C1 segment of cervical spinal cord (tissue), 14 donors: ENCODE measurements at places on chromosomes 1 and 21.
A peak's percentile ranks its signal among the peaks of the same experiment; 100 is the strongest.

DNA sequence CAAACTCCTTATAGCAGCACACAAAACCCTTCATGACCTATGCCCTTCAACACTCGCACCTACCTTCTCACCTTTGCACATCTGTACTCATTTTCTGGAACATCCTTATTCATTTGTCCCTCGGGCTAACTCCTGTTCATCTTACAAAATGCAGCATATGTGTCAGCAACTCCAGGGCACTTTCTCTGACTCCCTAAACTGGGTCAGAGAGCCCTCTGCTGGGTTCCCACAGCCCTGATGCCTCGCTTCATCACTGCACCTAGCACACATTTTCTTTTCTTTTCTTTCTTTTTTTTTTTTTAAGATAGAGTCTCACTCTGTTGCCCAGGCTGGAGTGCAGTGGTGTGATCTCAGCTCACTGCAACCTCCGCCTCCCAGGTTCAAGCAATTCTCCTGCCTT lies 54.0 kb downstream of the RAB3B start:
- DNase-seq, result no peak

GRCh38 chr1:165903672-165904071 lies 76.3 kb downstream of the UCK2 start:
- DNase-seq, result no peak

DNA sequence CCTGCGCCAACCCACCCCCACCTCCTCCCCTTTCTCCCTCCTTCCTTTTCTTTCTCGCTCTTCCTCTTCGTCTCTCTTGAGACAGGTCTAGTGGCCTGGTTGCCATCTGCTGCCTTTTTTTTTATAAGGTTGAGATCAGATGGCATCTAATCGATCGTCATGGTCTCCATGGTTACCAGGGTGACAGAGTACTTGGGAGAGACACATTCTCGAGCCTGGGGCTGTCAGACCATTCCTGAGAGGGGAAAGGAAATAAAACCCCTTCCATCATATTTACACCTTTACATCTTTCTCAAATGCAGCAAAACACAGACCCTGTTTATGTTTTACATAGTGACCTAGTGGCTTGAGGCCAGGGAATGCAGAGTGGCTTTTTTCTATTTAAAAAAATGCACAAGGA lies 53.5 kb upstream of the SLC22A15 start:
- DNase-seq, result no peak

DNA sequence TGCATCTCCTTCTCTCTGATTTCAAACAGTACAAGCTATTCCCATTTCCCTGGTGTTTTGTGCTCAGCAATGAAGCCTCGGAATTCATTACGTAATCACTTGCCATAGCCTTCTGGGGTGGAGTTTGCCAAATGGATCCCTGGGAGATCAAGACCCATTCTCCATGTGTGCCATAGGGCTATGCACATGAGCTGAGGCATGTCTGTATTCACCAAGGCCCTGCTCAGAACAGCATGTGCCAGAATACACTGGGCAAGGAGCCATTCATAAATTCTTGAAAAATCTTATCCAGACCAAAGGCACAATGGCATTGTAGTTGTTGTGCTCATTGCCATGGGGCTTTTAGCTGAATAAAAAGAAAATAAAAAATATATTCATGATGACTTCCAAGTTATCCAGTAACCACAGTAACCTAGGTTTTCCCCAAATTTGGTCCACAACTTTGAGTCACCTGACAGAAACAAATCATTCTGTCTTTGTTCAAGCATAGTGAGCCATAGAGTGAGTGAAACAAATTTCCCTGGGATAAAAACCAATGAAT lies 53.0 kb downstream of the CRB1 start:
- no peak for DNase-seq

- peak; percentile 53 for DNase-seq
Measured at GRCh38 chr1:65002508-65003315, 36.4 kb upstream of the JAK1 start.

DNA sequence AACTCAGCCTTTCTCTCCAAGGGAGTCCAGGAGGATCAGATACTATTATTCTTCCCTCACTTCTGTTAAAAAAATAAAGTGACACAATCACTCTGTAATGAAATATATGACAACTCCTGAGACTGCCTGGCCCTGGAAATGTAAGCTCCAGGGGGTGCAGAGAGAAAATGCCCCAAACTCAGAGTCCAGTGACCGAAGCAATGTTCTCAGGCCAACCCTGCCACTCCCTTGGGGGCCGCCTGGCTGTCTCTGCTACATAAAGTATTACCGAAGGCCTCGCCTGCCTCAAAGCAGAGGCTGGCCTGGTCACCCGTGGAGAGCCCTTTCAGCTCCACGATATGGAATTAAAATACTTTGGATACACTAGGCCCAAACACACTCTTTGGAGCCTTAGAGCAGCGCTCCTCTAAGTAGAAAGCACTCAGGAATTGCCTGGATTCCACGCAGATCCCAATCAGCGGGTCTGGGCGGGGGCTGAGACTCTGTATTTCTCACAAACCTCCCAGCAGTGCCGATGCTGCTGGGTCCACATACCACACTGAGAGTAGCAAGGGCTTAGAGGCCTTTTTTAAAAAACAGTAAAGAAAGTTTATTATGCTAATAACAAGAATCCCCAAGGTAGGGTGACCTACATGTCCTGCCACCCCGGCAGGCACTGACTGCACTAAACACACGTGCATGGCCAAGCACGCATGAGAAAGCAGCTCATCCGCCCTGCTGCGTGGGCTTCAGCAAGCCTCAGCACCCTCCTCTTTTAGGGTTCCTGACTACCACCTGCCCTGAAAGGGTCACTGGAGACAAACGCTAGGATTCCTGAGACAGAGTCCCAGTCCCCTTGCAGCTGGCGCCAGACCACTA lies 31.1 kb downstream of the TMCO4 start:
- no peak for DNase-seq

DNA sequence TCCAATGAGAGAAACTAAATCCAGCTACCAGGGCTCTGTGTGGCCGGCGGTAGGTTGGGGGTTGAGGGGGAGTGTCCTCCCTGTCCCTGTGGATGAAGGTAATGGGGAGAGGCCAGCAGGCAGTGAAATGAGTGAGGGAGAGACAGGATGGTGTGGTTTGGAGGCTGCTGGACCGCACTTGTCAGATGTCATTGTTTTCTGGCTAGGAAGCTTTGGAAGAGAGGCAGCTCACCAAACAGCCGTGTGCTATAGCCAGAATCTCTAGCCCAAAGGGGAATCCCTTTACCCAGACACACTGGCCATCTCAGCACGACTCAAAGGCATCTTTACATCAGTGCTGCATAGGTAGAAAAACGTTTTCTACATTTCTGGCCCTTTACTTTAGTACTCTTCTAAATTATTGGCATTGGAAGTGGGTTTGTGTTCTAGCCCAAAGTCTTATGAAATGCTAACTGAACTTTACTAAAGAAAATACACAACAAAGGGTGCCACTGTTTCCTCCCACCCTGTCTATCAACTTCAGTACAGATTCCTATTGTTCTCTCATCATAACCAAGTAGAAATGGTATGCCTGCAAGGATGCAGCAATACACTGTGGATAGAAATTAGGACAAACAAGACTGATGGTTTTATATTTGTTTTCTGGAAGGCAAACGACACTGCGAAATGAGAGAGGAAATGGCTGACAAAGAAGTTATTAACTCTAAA lies 95.9 kb upstream of the COA6 start:
- DNase-seq, result no peak

- no peak for DNase-seq
Measured at GRCh38 chr1:231731268-231731667, 104.7 kb downstream of the DISC1 start.

GRCh38 chr1:42993502-42994136 lies 35.0 kb upstream of the SLC2A1 start:
- DNase-seq, result no peak

DNA sequence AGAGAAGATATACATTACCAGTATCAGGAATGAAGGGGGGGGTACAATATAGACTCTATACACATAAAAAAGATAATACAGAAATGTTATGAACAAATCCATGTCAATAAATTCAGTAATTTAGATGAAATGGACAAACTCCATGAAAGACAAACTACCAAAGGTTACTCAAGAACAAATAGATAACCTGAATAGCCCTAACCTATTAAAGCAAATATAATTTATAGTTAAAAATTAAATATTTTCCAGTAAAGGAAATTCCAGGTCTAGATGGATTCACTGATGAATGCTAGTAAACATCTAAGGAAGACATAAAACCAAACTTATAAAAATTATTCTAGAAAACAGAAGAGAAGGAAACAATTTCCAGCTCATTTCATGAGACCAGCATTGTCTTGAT lies 13.2 kb downstream of the BLZF1 start:
- no peak for DNase-seq

DNA sequence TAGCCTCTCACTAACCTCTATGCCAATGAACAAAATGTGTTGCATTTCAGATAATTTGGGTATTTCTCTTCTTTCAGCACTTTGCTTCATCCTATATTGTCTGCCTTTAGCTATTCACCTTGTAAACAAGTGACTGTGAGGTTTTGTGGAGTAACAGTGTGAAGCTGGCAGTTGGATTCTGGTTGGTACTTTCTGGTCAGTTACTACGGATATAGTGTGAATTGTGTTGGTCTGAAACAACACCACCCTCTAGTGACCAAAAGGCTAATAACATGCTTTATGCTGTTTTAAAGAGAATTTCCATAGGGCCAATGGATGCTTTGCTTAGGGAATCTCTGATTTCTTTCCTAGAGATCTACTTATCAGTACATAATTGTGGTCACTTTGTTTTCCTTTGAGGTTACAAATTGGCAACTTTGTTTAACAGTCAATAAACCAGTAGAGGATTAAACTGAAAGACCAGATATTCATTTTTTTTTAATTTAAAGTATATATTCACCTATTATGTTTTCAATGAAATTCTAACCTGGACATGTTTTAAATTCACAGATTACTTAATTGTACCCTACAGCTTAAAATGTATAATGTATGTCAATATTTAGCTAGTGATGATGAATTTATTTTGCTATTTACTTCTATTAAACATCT lies 2.5 kb upstream of the PTGER3 start:
- DNase-seq, result peak; percentile 4

DNA sequence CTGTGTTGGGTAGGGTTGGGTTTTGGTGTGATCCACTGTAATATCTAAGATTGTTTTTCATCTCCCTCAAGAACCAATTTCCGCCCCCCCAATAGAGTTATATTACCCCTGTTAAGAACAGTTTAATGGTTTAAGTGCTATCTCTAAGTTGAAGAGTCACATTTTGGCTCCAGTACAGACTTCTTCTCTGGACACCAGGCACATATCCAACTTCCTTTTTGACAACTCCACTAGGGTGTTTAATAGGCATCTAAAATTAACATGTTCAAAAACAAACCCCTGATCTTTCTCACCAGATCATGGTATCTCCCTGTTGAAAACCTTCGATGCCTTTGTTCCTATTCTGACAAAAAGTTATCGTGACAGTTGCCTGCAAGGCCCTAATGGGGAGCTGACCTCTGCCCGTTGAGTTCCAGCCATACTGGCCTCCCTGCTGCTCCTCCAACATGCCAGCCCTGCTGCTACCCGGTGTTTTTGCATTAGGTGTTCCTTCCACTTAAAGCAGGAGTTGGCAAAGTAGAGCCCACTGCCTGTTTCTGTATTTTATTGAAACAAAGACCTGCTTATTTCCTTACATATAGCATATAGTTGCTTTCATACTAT lies 18.6 kb downstream of the USP24 start:
- DNase-seq, result no peak

- DNase-seq, result no peak
Measured at GRCh38 chr1:151342569-151342968, 4.5 kb downstream of the RFX5 start.

DNA sequence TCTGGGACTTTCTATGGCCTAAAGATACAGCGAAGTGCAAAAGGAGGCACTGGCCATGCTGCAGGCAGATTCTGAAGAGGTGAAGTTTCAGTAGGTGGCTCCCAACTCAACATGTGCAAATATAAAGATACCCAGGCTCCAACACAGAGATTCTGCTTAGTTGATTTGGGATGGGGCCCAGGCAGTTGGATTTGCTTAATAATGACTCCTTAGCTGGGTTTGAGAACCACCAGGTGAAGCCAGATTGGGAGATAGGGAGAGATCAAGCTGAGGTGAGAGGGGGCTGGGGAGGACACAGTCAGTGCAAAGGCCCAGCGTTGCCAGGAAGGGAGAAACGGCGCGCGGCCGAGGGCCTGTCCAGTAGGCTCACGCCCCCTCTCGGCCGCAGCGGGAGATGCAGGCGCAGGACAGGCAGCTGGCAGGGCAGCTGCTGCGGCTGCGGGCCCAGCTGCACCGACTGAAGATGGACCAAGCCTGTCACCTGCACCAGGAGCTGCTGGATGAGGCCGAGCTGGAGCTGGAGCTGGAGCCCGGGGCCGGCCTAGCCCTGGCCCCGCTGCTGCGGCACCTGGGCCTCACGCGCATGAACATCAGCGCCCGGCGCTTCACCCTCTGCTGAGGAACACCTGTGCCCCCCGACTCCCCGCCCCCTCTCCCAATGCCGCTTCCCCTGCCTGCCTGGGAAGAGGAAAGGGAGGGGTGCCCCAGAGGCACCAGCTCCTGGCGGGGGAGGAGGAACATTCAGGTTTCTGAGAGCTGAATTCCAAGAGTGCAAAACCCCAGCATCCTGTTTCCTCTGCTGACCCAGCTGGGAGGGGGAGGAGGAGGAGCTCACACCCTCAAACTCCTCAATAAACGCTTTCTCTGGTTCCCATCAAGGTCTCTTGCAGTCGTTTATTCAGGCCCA lies 1.2 kb downstream of the FAM167B start:
- DNase-seq, result no peak

DNA sequence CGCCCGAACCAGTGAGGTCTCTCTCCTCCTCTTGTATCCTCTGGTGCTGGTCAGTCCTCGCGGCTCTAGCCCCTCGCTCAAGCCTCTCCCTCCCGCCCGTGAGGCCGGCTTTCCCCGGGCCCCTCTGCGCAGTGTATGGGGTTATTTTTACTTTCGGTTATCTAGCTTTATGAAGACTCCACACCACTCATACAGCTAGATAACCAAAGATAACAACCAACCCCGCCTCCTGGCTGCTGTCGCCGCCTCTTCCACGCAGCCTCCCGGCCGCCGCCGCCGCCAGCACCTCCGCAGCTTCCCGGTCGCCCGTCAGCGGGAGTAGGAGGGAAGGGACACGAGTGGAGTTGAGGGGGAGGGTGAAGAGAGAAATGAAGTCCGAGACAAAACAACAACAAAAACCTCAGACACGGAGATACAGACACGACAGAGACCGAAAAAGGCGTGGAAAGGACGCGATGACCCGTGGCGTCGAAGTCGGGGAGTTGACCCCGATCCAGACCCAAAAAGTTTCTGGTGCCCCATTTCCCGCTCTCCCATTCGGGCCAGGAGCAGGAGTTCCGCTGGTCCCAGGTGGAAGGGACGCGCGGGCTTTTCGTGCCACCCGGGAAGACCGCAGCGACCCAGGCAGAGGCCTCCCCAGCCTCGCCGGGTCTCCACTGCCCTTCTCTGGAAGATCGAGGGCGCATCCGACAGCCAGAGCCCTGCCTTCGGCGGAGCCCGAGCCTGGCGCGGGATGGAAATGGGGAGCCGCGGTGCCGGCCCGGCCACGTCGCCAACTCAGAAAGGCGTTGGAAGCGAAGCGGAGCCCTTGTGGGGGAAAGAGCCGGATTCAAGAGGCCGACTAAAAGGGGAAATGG lies 51.4 kb downstream of the RHBG start:
- DNase-seq, result no peak

DNA sequence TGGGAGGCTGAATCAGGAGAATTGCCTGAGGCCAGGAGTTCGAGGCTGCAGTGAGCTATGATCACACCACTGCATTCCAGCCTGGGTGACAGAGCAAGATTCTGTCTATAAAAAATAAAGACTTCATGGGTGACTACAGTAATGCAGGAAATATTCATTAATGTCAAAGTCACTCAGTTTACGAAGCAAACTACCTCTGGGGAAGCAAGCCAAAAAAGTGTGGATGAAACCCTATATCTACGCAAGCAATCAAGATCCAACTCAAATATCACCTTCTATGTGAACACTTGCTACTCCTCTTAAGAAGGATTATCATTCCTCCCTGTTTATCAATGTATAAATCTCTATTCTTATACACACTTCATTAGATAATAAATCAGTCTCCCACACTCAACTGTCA lies 434.8 kb downstream of the SETD4 start:
- DNase-seq, result no peak
